ENCODE measurements at places on chromosomes 11 and 22.

DNA sequence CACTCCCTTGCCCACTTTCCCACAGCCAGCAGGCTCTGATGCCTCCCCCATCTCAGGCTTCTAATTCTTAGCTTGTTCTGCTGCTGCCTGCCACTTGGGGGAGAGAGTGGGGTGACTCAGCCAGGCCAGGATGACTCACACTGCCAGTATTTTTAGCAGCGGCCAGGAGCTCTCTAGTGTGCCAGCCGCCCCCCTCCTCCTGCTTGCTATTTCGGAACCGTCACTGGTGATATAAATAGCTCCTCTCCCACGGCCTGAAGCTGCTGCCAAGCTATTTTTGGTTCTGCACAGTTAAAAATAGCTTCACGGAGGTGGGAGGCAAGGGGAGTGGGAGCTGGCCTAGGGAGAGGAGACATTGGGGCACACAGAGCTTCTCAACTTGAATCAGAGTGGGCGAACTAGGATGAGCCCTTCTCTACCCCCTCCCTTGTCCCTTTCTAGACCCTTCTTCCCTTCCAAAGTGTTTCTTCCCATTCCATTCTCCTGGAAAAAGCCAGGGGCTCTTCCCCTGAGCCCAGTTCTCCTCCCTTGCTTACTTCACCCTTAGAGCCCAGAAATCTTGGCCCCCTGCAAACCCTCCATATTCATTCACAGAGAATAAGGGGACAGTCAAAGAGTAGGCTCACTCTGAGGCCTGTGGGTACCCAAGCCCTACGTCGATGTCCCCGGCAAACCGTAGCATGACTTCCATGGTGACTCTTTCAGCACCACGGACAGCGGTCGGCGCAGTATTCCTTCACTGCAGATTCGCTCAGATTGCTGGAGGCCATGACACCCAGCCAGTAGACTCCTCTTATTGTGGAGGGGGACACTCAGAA is 2.5 kb upstream of the NPAS4 start:
- peak; percentile 72 for DNase-seq

DNA sequence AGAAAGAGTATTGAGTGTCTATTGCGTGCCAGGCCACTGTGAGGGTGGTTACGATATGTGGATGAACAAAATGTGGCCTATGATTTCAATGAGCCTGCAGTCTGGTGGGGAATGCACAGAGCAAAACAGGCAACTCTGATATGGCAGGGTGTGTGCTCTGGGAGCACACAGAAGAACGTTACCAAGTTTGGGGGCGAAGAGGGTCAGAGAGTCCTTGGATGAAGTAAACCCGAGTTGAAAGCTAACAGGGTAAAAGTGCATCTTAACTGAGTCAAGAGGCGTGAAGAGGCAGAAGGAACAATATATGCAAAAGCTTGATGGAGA is 258 bp downstream of the CFAP68 start:
- DNase-seq: no peak

DNA sequence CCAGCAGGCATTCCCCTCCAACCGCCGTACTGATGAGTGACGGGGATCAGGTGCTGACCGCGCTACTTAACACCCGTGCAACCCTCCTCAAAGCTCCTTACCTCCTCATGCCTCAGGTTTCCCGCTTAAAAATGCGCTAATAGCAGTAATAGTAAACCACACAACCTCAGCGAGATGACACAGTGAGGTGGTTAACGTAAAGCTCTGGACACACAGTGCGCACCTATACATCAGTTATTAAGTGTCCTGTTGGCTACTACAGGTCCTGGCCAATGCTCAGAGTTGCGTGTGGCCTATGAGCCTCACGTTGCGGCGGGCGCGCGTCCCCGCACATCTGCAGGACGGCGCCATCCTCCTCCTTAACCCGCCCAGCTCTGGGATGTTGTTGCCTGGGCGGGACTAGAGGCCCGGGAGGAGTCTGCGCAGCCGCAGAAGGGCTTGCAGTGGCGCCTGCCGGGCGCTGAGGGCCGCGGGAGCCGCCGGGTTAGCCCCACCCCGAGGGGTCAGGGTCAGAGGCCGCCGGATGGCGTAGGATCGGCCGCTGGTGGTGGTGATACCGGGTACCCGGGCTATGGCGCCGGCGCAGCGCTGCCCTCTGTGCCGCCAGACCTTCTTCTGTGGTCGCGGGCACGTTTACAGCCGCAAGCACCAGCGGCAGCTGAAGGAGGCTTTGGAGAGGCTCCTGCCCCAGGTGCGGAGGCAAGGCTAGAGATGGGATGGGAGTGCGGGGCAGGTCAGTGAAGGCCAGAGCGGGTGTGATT is at the start of gene CENATAC:
Gene CENATAC (plus strand): TSS at position 512 of the 761 bp plus-strand sequence. CDS start 60 bp downstream, at position 572.
- peak; percentile 94 for DNase-seq

GRCh38 chr22:44623771-44624510 is 78.1 kb upstream of the PRR5 start:
- no peak for DNase-seq

- no peak for DNase-seq
These were observed 43.1 kb downstream of the TYR start for GRCh38 chr11:89220684-89221339.

- DNase-seq: no peak
These were observed 203.5 kb upstream of the MTNR1B start for GRCh38 chr11:92765965-92766371.

GRCh38 chr11:110513846-110514437 is 84.2 kb downstream of the FDX1 start:
- no peak for DNase-seq

DNA sequence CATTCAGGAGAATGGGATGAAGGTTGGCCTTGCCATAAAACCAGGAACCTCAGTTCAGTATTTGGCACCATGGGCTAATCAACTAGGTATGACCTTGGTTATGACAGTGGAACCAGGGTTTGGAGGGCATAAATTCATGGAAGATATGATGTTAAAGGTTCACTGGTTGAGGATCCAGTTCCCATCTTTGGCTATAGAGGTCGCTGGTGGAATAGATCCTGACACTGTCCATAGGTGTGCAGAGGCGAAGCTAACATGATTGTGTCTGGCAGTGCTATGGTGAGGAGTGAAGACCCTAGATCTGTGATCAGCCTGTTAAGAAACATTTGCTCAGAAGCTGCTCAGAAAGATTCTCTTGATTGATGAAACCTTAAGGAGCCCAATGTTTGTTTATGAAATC is 5.7 kb downstream of the NF2 start:
- DNase-seq: no peak

DNA sequence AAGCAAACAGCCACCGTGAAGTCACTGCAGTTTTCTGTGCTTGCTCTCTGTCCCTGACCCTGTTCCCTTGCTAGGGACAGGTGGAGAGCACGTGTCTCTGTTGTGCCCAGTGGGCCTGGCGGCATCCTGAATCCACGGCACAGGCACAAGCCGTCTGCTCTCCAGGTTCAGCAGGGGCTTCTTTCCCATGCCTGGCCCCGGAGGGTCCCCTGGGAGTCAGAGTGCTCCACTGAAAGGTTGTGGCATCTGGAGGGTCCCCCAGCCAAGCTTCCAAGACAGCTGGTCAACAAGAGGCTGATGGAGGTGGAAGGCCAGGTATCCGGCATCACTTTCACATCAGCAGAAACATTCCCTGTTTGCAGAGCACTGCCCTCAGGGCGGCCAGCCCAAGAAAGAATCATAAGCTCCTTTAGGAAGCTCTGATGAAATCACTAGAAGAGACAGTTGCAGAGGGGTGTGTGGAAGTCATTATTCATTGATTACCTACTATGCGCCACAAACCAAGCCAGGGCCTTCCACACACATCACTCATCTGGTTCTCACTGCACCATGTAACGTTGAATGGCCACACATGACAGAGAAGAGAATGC is 346.4 kb upstream of the B3GAT1 start:
- no peak for DNase-seq

DNA sequence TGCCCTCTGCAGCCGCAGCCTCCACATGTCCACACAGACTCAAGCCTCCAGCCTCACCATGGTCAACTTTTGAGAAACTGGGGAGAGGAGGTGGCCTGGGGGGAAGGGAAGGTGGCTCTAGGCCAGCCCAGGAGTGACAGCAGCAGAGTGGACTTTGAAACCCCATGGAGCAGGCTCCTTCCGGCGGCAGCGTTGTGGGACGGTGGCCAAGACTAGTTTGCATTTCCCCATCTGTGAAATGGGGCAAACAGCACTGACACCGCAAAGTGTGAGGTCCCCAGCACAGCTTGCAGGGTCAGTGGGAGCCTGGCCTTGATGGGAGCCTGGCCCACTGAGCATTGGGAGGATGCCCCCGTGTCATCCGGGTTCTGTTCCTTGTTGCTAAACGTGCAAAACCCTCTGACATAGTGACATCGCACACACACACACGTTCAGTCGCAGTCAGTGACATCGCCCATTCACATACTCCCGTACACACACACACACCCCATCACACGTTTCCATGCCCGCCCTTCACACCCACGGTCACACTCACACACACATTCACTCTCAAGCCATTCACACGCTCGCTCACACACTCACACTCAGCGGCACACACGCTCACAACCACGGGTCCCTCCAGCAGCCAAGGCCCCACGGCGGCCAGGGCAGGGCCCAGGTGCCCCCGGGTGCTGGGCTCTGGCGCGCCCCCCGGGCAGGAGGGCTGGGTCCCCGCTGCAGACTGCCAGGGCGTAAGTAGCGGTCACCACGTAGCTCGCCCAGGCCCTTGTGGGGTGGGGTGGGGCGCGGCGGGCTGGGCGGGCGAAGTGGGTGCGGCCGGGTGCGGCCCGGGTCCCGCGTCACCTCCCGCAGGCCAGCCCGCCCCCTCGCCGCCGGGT is 585 bp downstream of the CYB5R3 start:
- peak; percentile 41 for DNase-seq

DNA sequence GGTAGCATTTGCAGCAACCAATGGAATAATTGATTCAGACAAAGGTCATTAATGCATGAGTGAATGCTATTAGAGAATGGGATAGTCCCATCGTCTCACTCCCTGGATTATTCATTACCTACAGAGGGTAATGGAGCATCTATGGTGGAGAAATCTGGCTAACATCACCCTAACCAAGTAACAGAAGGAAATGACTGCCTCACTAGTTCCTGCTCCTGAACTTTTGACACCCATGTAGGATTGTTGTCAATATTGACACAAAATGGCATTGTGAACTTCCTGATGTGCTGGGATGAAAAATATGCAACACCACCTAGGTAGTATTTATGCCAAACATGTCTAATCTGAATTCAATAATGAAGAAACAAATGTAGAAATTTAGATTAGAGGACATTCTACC is 44.0 kb upstream of the KIRREL3 start:
- no peak for DNase-seq

DNA sequence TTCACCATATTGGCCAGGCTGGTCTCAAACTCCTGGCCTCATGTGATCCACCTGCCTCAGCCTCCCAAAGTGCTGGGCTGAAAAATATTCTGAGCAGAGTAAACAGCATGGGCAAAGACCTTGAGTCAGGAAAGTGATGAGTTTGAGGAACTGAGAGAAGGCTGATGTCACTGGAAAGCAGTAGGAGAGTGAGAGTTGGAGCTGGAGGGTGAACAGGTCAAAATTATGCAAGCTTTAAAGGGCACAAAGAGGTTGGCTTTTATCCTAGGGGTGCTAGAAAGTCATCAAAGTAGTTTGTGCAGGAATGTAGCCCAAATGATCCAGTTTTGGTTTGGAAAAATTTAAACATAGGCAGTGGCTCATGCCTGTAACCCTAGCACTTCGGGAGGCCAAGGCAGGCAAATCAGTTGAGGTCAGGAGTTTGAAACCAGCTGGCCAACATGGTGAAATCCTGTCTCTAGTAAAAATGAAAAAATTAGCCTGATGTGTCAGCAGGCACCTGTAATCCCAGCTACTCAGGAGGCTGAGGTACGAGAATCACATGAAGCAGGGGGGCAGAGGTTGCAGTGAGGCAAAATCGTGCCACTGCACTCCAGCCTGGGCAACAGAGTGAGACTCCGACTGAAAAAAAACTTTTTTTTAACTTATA is 44.7 kb upstream of the CXCR5 start:
- no peak for DNase-seq

DNA sequence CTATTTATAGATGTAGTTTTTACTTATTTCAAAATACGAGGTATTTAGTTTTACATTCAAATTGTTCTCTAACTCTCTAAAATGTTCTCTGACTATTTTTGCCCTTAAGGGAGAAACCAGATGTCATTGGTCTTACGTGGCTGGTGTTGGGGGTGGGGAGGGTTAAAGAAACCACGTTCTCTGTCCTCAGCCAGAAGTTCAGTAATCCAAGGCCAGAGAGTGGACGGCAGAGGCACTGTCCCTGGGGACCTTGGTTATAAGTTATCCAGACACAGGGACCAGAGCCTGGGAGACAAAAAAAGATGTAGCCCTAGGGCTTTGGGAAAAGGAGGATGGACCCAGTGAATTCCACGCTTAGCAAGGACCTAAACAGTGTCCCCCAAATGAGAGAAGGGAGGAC is 706 bp upstream of the OR51E1 start:
- DNase-seq: no peak

DNA sequence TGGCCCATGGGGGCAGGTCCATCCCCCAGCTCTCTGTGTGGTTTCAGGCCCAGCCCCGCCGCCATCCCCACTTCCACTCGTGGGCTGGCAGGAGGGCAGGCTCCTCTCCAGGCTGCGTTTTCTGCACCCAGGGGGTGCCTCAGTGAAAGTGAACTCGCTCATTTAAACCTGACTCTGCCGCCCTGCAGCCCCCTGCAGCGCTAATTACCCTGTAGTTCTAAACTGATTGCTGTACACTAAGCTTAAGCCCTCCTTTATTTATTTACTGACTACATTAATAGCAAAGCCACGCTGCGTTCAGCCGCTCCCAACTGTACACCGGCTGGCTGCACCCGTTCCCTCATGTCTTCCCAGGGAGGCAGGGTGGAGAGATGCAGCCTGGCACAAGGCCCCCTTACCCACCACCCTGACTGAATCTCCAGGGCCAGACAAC is 36.6 kb upstream of the NNMT start:
- DNase-seq: no peak

DNA sequence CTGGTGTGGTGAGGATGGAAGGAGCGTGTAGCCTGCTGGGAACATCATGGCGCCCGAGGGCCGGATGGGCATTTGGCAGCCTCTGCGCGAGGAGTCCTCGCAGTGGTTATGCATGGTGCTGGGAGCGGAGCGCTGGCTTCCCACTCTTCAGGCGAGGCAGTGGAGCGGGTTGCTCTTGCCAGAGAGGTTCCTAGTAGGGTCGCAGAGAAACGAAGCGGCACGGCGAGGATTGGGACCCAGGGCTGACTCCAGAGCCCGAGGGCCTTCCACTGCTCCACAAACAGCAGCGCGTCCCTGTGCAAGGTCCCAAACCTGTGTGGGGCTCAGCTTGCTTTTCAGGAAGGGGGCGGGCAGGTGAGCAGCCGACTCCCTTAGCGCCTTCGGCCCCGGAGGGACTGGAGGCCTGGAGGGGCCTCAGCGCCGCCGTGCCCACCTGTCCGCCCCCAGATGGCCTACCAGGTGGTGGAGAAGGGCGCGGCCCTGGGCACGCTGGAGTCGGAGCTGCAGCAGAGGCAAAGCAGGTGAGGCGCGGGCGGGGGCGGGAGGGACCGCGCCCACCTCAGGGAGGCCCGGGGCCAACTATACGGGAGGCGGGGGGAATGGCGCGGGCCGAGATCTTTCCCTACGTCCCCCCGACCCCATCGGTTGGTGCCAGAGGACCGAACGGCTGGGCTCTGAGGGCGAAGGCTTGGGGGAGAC is 7.2 kb downstream of the ATG16L2 start:
- no peak for DNase-seq

- peak; percentile 56 for DNase-seq
These were observed 22.6 kb upstream of the PKNOX2 start for GRCh38 chr11:125141686-125142535.

- DNase-seq: no peak
These were observed 997 bp downstream of the DEAF1 start for GRCh38 chr11:693887-694562.

GRCh38 chr11:134637091-134638015 is 225.3 kb upstream of the B3GAT1 start:
- DNase-seq: no peak

Data from stimulated activated CD4-positive, alpha-beta T cell treated with anti-CD3 and anti-CD28 coated beads, Interleukin-4, amount 100 ng/mL, for 4 hours (primary cell).